ENCODE measurements at places on chromosomes 11 and 22.
A peak's percentile ranks its signal among the peaks of the same experiment; 100 is the strongest.

- H3K27ac ChIP-seq = no peak overlapping the region
- no peaks in the 10 kb centered on the region for H3K27me3 ChIP-seq
- no peak overlapping the region for H3K4me3 ChIP-seq
- peaks cover 9% of the 10 kb centered on the region for H3K4me1 ChIP-seq
These were observed 112.0 kb downstream of the PLEKHA7 start for GRCh38 chr11:16902182-16902581.

DNA sequence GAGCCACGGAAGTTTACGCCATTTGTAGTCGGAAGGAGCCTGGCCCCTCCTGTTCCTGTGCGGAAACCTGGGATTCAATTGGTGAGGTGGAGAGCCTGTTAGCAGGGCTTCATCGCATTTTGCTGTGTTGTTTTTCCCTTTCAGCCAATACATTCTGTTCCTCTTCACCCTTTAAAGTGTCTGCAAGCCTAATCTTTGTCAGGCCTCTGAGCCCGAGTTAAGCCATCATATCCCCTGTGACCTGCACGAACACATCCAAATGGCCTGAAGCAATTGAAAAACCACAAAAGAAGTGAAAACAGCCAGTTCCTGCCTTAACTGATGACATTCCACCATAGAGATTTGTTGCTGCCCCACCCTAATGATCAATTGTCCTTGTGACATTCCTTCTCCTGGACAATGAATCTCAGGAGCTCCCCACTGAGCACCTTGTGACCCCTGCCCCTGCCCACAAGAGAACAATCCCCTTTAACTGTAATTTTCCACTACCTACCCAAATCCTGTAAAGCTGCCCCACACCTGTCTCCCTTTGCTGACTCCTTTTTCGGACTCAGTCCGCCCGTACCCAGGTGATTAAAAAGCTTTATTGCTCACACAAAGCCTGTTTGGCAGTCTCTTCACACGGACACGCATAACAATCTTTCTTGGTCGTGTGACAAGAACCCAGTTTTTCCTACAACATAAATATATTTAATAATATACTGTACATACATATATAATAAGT lies 37.1 kb upstream of the MMP12 start:
- no peaks in the 10 kb centered on the region for H3K27me3 ChIP-seq
- no peak overlapping the region for H3K27ac ChIP-seq
- no peak overlapping the region for H3K4me3 ChIP-seq
- DNase-seq = no peak
- H3K36me3 ChIP-seq = no peaks in the 10 kb centered on the region

DNA sequence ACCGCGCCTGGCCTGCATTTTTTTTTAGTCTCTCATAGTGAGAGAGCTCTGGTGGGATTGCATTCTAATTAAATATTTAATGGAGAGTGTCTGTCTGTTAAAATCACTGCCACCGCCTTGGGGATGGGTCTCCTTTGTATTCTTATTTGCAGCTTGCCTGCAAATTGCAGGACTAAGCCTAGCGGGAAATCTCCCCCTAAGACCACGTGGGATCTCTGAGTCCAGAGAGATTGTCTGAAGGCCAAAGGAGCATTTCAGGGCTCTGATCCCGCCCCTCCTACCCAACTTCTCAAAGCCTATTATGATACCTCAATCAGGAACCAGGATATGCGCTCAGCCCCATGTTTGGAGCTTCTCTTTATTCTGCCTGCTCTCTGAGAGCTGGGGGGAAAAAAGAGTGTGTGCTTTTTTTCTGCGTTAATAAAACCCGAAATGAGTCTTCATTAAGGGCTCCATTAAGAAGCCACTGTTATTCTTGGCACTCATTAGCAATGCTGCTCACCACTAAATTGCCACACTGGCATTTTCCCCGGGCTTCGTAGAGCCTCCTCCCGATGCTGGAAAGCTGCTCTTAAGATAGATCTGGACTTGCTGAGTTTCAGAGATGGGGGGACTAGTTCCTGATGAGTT lies 92.9 kb upstream of the THY1 start:
- no peak overlapping the region for H3K4me3 ChIP-seq
- H3K36me3 ChIP-seq = no peaks in the 10 kb centered on the region
- no peaks in the 10 kb centered on the region for H3K4me1 ChIP-seq

DNA sequence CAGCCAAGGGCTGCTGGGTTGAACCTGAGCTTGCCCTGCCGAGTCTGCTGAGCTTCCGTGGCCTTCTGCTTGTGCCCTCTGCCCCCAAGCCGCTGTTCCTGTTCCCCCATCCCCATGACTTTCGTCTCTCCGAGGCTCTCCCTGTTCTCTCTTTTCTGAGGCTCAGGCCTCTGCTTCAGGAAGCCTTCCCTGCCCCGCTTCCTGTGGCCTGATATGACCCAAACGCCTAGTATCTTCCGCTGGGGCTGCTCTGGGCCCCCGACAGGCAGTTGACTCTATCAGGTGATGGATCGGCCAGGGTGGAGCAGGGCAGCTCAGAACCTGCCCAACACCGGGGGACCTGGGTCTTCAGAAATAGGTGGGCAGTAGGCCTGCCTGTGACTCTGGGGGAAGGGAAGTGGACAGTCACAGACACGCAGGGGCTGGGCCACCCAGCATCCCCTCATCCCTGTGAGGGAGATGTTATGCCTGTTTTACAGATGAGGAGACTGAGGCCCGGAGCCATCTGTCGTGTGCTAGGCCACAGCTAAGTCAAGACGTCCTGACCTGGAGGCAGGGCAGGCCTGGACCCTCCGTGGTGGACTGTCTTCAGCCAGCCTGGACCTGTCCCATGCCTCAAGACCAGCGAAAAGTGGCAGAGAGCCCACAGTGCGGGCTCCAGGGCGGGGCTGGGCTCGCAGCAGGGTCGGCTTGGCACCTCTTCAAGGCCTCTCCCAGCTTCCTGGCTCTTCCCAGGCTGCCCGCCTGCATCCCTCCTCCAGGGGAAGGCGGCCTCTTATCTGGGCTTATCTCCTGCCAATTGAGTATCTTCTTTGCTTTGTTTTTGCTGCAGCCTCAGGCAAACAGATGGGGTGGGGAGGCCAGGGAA lies 16.2 kb downstream of the BAD start:
- H3K36me3 ChIP-seq = peaks cover 42% of the 10 kb centered on the region
- peaks cover 41% of the 10 kb centered on the region for H3K4me1 ChIP-seq
- H3K4me3 ChIP-seq = peak overlapping the region; percentile 81
- DNase-seq = peak; percentile 77
- H3K27me3 ChIP-seq = no peaks in the 10 kb centered on the region

- H3K4me3 ChIP-seq = no peak overlapping the region
- H3K36me3 ChIP-seq = no peaks in the 10 kb centered on the region
- no peaks in the 10 kb centered on the region for H3K27me3 ChIP-seq
- H3K27ac ChIP-seq = no peak overlapping the region
- peak; percentile 75 for DNase-seq
These were observed 63.4 kb upstream of the CARD18 start for GRCh38 chr11:105202844-105203548.

GRCh38 chr22:32572741-32573500 lies 98.3 kb downstream of the FBXO7 start:
- no peaks in the 10 kb centered on the region for H3K36me3 ChIP-seq
- no peak overlapping the region for H3K4me3 ChIP-seq
- peaks cover 4% of the 10 kb centered on the region for H3K27me3 ChIP-seq
- no peak for DNase-seq

GRCh38 chr11:7498193-7498592 lies 12.9 kb downstream of the OLFML1 start:
- H3K4me1 ChIP-seq = peaks cover 6% of the 10 kb centered on the region
- no peak for DNase-seq
- no peaks in the 10 kb centered on the region for H3K27me3 ChIP-seq
- H3K4me3 ChIP-seq = no peak overlapping the region

- H3K27me3 ChIP-seq = no peaks in the 10 kb centered on the region
- no peak overlapping the region for H3K27ac ChIP-seq
- H3K36me3 ChIP-seq = no peaks in the 10 kb centered on the region
- H3K4me1 ChIP-seq = no peaks in the 10 kb centered on the region
These were observed 134.1 kb downstream of the CASP12 start for GRCh38 chr11:104763930-104764709.

- no peak overlapping the region for H3K27ac ChIP-seq
- H3K4me1 ChIP-seq = no peaks in the 10 kb centered on the region
- H3K4me3 ChIP-seq = no peak overlapping the region
These were observed 35.6 kb downstream of the SERPINH1 start for GRCh38 chr11:75597636-75598035.

DNA sequence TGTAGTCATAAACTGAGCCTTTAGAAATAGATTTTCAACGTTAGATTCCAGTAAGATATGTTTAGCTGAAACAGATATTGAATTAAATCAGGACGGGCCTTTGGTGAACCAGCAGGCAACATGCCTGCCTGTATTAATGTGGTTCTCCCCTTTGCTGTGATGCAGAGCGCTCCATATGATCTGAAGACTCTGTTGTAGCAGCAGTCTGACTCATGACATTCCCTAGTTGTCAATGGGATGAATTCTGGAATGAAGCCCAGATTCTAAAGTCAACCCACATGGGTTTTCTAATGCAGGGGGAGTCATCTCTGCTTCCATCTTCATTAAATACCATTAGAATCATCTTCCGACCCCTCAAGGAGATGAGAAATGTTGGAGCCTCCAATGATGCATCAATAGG lies 864.5 kb downstream of the NTM start:
- no peak overlapping the region for H3K27ac ChIP-seq
- peaks cover 5% of the 10 kb centered on the region for H3K27me3 ChIP-seq
- no peak for DNase-seq
- H3K4me1 ChIP-seq = no peaks in the 10 kb centered on the region
- H3K36me3 ChIP-seq = no peaks in the 10 kb centered on the region
- H3K4me3 ChIP-seq = no peak overlapping the region

DNA sequence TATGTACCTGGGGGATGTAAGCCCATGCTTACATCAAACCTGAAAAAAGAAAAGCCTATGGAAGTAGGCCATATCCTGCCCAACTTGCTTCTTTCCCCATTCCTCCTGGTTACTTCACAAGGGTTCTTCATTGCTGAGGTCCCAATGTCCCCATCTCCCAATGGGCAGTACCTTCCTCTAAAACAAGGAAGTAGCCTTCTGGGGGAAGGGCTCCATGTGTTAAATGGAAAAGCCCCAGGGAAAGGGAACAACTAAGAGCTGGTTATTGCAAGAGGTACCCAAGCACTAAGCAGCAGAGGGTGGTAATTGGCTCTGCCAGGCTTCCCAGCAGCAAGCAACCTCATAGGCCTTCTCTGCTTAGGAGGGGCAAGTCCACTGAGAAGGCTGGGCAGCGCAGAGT lies 11.3 kb downstream of the TMEM216 start:
- DNase-seq = no peak
- peaks cover 59% of the 10 kb centered on the region for H3K36me3 ChIP-seq
- peak overlapping the region; percentile 0 for H3K27ac ChIP-seq
- no peak overlapping the region for H3K4me3 ChIP-seq
- H3K4me1 ChIP-seq = no peaks in the 10 kb centered on the region
- H3K27me3 ChIP-seq = no peaks in the 10 kb centered on the region

DNA sequence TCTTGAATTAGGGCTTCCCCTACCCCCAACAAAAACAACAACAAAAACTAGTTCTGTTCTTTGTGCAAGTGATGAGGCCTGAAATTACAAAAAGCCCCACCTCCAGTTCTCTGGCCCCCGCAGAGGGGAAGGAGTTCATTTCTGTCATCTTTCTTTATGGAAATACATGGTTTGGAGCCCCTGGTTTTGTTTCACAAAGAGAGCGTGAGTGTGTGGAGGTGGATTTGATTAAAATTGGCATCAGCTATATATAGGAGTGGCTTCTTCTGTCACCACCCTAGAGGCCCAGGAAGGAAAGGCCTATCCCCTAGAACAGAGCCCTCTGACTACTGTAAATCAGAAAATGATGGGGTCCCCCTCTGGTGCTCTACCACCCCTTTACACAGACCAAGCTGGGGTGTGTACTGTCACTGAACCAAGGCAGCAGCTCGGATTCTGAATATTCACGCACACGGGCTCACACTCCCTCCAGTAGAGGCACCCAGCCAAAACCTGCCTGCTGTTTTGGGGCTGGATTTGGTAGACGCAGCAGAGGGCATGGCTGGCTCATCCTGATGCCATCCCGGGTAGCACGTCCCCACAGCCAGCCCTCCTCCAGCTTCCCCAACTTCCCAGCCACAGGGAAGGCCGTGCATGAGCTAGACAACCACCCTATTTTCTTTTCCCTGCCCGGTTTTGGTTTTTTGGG lies 19.4 kb downstream of the RCOR2 start:
- peaks cover 81% of the 10 kb centered on the region for H3K36me3 ChIP-seq
- no peak for DNase-seq
- no peaks in the 10 kb centered on the region for H3K27me3 ChIP-seq
- no peak overlapping the region for H3K4me3 ChIP-seq
- H3K4me1 ChIP-seq = no peaks in the 10 kb centered on the region

DNA sequence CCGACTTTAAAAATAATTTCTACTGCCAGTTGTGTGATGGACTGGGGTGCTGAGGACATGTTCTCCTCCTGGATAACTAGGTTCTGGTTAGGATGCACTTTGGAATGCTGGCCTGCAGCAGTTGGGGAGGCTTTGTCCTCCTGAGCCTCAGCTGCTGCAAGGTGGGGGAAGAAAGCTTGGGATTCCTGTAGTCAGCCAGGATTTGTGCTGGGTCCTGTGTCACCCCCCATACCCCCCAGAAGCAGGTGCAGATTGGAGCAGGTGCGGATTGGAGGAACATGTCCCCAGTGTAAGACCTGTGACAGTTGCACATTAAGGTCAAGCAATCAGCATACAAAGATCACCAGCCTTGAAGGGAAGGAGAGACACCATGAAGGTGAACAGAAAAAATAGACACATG lies 51.1 kb downstream of the MED15 start:
- H3K4me3 ChIP-seq = no peak overlapping the region
- no peaks in the 10 kb centered on the region for H3K27me3 ChIP-seq
- H3K27ac ChIP-seq = no peak overlapping the region
- H3K4me1 ChIP-seq = peaks cover 29% of the 10 kb centered on the region
- H3K36me3 ChIP-seq = peaks cover 28% of the 10 kb centered on the region

DNA sequence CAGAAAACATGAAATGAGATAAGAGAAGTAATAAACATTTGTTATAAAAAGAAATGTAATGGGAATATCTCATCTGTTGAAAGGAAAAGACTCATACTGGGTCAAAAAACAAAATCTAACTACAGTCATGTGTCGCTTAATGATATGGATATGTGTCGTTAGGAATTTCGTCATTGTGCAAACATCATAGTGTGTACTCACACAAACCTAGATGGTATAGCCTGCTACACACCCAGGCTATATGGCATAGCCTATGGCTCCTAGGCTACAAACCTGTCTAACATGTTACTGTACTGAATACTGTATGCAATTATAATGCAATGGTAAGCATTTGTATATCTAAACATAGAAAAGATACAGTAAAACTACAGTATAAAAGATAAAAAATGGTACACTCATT lies 89.8 kb upstream of the ZC3H12C start:
- H3K36me3 ChIP-seq = no peaks in the 10 kb centered on the region
- no peak for DNase-seq
- H3K27me3 ChIP-seq = no peaks in the 10 kb centered on the region
- H3K4me3 ChIP-seq = no peak overlapping the region
- no peaks in the 10 kb centered on the region for H3K4me1 ChIP-seq
- no peak overlapping the region for H3K27ac ChIP-seq

Data from stomach (tissue), 19 donors.